ENCODE measurements at places on chromosomes 6 and 20. TPM values are rescaled to one million over a fixed set of nuclear protein-coding genes. Genes with fewer than 3 reads are reported as not detected.

Gene LY6G6F
- total RNA-seq: not detected

Gene KCNB1
- total RNA-seq: 0.07 TPM

Gene ANKRD66
- not detected for total RNA-seq

Gene ASXL1
- 110 TPM for total RNA-seq

Gene BLCAP
- total RNA-seq: 44.1 TPM

Gene BACH2
- 59.4 TPM for total RNA-seq

Gene NKX2-4
- not detected for total RNA-seq

Gene SLC35D3
- total RNA-seq: not detected

Gene ENPP4
- total RNA-seq: 5.0 TPM

Gene C6orf118
- not detected for total RNA-seq

Gene GNAS-AS1
- total RNA-seq: 0.96 TPM

Gene PRDM13
- total RNA-seq: not detected

GRCh38 chr6:43671011-43671800 lies 16.4 kb downstream of the MRPS18A start:
- H3K4me1 ChIP-seq: peaks cover 42% of the 10 kb centered on the region
- DNase-seq: no peak
- H3K27ac ChIP-seq: no peak overlapping the region
- no peaks in the 10 kb centered on the region for H3K27me3 ChIP-seq
- peaks cover 32% of the 10 kb centered on the region for H3K36me3 ChIP-seq
- no peak overlapping the region for H3K4me3 ChIP-seq

GRCh38 chr6:21185861-21186478 lies 407.6 kb upstream of the SOX4 start:
- H3K27me3 ChIP-seq: no peaks in the 10 kb centered on the region
- no peak for DNase-seq
- no peak overlapping the region for H3K4me3 ChIP-seq
- H3K27ac ChIP-seq: no peak overlapping the region
- peaks cover 9% of the 10 kb centered on the region for H3K4me1 ChIP-seq

DNA sequence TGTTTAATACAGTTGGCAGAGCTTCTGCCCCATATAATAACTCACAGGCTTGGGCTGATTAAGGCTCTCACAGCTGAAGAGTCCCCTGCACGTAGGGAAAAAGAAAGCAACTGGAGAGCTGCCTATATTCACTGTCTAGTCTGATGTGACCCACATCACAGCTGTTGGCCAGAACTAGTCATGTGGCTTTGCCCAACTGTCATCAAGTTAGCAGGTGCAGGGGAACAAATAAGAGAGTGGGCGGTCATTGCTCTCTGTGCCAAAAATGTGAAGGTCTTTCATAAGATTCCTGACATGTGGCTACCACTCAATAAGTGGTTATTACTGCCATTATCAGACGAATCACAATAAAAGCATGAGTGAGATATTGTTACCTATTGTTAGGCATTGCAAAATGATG lies 665.2 kb downstream of the DOK5 start:
- no peaks in the 10 kb centered on the region for H3K4me1 ChIP-seq
- H3K36me3 ChIP-seq: no peaks in the 10 kb centered on the region
- no peaks in the 10 kb centered on the region for H3K27me3 ChIP-seq
- no peak overlapping the region for H3K27ac ChIP-seq
- no peak for DNase-seq
- no peak overlapping the region for H3K4me3 ChIP-seq

GRCh38 chr6:161815965-161816364 lies 542.1 kb upstream of the AGPAT4 start:
- no peak overlapping the region for H3K4me3 ChIP-seq
- H3K27me3 ChIP-seq: no peaks in the 10 kb centered on the region
- DNase-seq: no peak
- no peaks in the 10 kb centered on the region for H3K4me1 ChIP-seq
- H3K36me3 ChIP-seq: no peaks in the 10 kb centered on the region
- H3K27ac ChIP-seq: no peak overlapping the region

DNA sequence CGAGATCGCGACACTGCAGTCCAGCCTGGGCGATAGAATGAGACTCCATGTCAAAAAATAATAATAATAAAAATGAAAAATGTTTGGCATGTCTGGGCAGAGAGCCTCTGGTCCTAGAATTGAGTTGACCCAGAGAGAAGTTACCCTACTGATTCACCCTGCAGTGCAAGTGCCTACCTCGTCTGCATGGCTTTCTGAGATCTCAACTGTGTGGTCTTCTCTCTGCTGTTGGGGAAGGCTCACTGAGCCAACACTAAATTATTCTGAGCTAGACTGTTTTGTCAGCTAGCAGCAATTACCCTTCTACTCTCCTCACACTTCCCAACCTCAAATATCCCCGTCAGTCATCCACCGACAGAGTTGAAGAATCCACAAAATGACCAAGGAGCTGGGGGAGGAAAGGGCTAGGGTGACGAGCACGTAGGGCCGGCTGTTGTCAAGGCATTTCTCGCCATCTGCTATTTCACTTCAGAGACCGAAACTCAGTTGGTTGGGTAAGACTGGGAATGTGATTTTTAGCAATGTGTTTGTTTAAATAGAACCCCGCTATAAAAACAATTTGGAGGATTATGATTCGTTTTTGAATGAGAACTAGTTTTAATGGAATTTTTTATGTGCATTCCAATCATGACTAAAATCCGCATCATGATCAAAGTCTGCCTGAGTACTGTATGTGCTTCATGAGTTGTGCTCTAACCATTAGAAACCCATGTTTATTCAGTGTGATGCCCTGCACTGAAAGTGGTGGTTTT lies 9.4 kb downstream of the MAS1 start:
- no peak overlapping the region for H3K27ac ChIP-seq
- no peaks in the 10 kb centered on the region for H3K4me1 ChIP-seq
- H3K4me3 ChIP-seq: no peak overlapping the region
- H3K27me3 ChIP-seq: no peaks in the 10 kb centered on the region
- no peaks in the 10 kb centered on the region for H3K36me3 ChIP-seq

GRCh38 chr6:56713254-56713672 lies 70.6 kb upstream of the DST start:
- H3K36me3 ChIP-seq: no peaks in the 10 kb centered on the region
- H3K4me1 ChIP-seq: no peaks in the 10 kb centered on the region
- H3K27ac ChIP-seq: no peak overlapping the region
- no peak overlapping the region for H3K4me3 ChIP-seq

DNA sequence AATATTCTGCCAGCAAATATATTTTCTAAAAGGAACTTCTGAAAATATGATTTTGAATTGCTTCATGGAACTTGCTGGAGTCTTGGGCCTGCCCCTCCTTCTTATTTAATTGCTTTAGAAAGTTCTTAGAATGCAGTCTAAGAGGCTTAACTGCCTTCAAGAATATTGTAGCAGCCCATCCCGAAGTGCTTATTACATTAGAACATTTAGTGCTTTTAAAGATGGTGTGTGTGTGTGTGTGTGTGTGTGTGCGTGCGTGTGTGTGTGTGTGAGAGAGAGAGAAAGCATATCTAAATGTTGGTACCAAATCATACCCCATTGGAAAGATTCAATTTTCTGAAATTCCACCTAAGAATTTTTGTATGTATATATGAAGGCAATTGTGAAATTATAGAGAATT lies 193.5 kb downstream of the SLC24A3 start:
- DNase-seq: no peak
- H3K27ac ChIP-seq: no peak overlapping the region
- H3K4me1 ChIP-seq: no peaks in the 10 kb centered on the region
- H3K4me3 ChIP-seq: no peak overlapping the region

- H3K36me3 ChIP-seq: peaks cover 48% of the 10 kb centered on the region
- H3K4me1 ChIP-seq: peaks cover 70% of the 10 kb centered on the region
- peak overlapping the region; percentile 12 for H3K4me3 ChIP-seq
Observed at GRCh38 chr20:4689220-4689619, 32.5 kb upstream of the PRND start.

DNA sequence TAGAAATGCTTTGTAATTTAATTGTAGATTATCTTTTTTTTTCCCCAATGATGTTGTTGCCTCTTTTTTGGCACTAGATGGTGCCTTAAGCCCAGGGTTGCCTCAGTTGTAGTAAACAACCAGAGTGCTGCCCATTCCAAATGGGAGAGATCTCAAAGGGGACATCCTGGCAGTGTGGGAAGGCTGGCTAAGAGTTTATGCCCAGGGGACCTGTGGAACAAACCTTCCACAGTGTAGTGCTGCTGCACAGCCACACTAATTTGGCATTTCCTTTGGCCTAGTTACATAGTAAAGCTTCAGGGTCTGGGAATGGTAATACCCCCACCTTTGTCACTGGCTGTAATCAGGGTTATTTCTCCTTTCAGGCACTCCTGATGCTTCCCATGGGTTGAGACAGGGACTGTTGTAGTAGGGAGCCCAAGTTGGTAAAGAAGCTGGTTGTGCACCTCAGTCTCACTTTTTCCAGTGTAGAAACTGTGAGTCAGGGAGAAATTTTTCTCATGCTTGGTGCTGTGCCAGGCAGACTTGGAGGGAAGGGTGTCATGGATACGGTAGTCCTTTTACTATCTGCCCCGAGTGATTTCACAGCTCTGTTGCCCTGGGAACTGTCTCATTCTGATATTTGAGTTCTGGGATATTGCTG lies 177.8 kb upstream of the ECI2 start:
- H3K4me1 ChIP-seq: no peaks in the 10 kb centered on the region
- peaks cover 3% of the 10 kb centered on the region for H3K27me3 ChIP-seq
- DNase-seq: no peak
- H3K27ac ChIP-seq: no peak overlapping the region

DNA sequence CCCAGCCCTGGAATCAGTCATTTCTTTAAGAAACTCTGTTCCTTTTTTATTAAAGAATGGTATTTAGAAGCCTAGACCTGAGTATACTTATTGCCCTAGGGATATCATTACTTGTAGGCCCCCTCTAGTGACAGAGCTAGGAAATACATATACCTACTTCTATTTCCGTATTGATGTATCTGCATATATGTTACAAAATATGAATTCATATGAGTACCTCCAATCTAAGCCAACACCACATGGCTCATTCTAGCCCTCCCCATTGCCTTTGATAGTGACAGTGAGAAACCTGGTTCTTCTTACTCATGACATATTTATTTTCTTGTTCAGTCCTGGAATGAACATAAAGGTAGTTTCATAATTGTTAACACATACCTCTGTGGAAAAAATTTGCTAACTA lies 137.2 kb downstream of the FARS2 start:
- DNase-seq: peak; percentile 26
- no peaks in the 10 kb centered on the region for H3K36me3 ChIP-seq
- no peak overlapping the region for H3K4me3 ChIP-seq

DNA sequence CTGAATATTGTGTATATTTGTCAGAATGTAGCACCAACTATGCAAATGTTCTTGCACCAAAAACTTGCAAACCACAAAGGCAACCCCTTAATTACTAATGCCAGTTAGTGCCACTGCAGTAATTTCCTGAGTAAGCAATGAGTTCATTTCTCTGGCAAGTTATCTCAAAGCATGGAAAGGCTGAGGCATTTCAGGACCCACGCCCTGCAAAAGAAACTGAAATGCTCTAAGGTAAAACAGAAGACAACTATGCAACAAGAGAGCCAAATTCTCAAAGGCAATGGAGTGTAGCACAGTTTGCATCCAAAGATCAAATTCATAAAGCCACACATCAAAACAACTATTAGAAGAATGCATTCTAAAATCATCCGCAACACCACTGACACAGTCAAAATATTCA lies 994.4 kb downstream of the EYS start:
- no peak for DNase-seq
- no peak overlapping the region for H3K27ac ChIP-seq
- H3K27me3 ChIP-seq: no peaks in the 10 kb centered on the region

GRCh38 chr6:36075656-36076055 lies 48.0 kb downstream of the MAPK14 start:
- DNase-seq: peak; percentile 16
- H3K27me3 ChIP-seq: no peaks in the 10 kb centered on the region
- H3K4me1 ChIP-seq: peaks cover 6% of the 10 kb centered on the region
- H3K36me3 ChIP-seq: peaks cover 50% of the 10 kb centered on the region
- H3K4me3 ChIP-seq: no peak overlapping the region

- no peaks in the 10 kb centered on the region for H3K36me3 ChIP-seq
- no peaks in the 10 kb centered on the region for H3K4me1 ChIP-seq
Observed at GRCh38 chr6:141445928-141446628, 686.6 kb upstream of the GJE1 start.

DNA sequence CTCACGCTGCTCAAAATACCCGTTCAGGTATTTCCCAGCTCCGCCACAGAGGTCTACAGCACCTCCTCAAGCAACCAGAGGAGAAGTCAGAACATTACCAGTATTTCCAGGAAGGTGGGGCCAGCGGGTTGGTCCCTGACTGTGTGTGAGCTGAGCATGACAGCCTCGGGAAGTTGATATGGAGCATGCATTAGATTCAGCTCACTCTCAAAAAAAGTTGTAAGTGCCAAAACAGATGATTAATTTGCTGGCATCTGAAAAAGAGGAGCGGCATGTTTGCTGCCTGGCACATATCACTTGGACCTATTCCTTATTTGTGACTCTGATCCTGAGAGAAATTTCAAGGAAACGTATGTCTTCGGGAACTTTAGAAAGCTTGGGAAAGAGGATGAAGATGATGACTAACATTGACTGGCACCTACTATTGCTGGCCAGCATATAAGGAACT lies 32.3 kb downstream of the ELOVL2 start:
- no peaks in the 10 kb centered on the region for H3K36me3 ChIP-seq
- H3K4me1 ChIP-seq: no peaks in the 10 kb centered on the region
- H3K27me3 ChIP-seq: peaks cover 30% of the 10 kb centered on the region
- no peak for DNase-seq
- no peak overlapping the region for H3K4me3 ChIP-seq
- H3K27ac ChIP-seq: no peak overlapping the region

DNA sequence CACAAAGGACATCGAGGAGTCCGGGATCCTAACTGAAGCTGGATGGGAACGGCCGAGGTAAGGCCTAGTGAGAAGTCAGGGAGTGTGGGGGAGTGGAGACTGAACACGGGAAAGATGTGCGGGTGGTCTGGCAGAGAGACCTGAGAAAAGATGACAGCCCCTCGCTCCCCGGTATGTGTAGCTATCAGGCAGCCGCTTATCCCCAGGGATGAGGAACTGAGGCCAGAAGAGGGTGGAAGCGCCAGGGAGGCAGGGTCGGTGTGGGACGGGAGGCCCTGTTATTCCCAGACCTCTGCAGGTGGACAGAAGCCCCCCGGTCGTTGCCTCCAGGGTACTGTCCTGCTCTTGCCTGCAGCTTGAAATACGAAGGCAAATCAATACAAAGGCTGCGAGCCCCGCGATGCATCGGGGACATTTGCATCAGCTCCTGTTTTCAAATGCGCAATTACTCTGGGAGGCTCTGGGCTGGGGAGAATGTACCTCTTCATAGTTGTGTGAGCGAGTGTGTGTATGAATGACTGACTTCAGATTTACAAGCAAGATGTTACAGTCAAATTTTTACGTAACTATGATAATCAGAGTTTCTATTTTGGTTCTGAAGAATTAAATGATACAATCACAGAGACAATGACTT lies 221.3 kb downstream of the QKI start:
- no peak overlapping the region for H3K4me3 ChIP-seq
- no peak overlapping the region for H3K27ac ChIP-seq
- H3K27me3 ChIP-seq: peaks cover 4% of the 10 kb centered on the region

DNA sequence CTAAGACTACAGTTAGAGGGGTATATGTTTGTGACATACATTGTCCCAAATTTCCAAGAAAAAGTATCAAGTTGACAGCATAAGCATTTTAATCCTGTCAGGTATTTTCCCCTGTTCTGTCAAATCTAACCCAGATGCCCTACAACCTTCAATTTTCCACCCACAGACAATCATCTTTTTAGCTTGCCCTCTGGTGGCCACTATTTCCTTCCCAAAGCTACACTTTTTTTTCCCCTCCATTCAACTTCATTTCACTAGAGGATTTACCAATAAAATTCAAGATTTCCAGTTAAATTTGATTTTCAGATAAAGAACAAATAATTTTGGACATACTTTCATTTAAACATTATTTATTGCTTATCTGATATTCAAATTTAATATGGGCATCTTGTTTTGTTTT lies 286.6 kb downstream of the TENT5A start:
- no peak for DNase-seq
- H3K36me3 ChIP-seq: no peaks in the 10 kb centered on the region
- H3K4me3 ChIP-seq: no peak overlapping the region
- no peaks in the 10 kb centered on the region for H3K4me1 ChIP-seq
- H3K27me3 ChIP-seq: no peaks in the 10 kb centered on the region
